ENCODE measurements at places on chromosomes 5 and 9.

DNA sequence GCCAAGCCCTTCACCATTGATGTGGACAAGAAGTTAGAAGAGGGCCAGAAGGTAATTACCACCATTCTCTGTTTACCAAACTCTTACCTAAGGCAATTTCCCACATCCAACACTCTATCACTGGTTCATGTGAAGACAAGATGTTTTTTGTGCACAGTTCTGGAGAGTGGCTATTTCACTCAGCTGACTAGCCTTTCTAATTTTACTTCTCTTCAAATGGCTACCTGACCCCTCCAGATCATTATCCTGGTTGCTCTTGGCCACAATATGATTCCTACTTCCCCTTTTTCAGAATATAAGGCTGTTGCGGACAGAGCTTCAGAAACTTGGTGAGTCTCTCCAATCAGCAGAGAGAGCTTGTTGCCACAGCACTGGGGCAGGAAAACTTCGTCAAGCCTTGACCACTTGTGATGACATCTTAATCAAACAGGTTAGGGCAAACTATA, 7.1 kb downstream of the KIF20A start:
- DNase-seq: no peak

- peak; percentile 59 for DNase-seq
Measured at GRCh38 chr9:113712053-113712452, 164.1 kb upstream of the ZNF618 start.

DNA sequence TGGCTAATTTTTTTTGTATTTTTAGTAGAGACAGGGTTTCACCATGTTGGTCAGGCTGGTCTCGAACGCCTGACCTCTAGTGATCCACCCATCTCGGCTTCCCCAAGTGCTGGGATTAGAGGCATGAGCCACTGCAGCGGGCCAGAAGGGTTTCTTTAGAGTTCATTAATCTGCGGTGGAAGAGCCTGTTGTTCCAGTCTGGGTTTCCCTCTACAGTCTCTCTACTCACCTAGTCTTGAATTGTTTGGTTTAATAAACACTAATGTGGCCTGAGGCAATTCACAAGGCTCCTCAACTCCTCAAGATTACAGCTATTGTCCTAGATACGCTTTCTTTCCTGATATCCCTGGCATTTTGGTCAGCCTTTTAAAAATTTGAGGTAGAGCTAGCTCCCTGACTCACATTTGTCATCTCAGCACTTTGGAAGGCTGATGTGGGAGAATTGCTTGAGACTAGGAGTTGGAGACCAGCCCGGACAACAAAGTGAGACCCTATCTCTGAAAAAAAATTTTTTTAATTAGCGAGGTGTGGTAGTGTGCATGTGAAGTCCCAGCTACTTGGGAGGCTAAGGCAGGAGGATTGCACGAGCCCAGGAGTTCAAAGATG, 4.6 kb upstream of the SAR1B start:
- DNase-seq: no peak

DNA sequence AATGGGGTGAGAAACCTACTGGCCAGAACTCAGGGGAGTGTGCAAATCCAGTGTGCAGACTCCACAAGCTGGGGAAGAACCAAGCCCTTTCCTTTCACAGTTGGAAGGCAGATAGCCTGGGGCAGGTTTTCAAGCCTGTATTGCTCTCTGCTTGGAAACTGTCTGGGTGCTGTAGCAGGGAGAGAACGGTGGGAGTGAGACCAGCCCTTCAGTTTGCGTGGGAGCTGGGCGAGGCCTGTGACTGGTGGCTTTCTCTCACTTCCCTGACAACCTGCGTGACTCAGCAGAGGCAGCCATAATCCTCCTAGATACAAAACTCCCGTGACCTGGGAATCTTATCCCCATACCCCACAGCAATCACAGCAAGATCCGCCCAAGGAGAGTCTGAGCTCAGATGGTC, 44.9 kb upstream of the SNCAIP start:
- no peak for DNase-seq

GRCh38 chr5:42495914-42496313, 72.7 kb downstream of the GHR start:
- DNase-seq: no peak

- DNase-seq: peak; percentile 38
Measured at GRCh38 chr5:173016598-173017046, 33.1 kb downstream of the ATP6V0E1 start.

- DNase-seq: no peak
Measured at GRCh38 chr5:17061973-17062470, 125.9 kb upstream of the MYO10 start.

- DNase-seq: peak; percentile 36
Measured at GRCh38 chr5:151123897-151124751, 33.5 kb downstream of the ANXA6 start.

- DNase-seq: peak; percentile 90
Measured at GRCh38 chr5:140246378-140247122, 56.4 kb downstream of the PFDN1 start.

DNA sequence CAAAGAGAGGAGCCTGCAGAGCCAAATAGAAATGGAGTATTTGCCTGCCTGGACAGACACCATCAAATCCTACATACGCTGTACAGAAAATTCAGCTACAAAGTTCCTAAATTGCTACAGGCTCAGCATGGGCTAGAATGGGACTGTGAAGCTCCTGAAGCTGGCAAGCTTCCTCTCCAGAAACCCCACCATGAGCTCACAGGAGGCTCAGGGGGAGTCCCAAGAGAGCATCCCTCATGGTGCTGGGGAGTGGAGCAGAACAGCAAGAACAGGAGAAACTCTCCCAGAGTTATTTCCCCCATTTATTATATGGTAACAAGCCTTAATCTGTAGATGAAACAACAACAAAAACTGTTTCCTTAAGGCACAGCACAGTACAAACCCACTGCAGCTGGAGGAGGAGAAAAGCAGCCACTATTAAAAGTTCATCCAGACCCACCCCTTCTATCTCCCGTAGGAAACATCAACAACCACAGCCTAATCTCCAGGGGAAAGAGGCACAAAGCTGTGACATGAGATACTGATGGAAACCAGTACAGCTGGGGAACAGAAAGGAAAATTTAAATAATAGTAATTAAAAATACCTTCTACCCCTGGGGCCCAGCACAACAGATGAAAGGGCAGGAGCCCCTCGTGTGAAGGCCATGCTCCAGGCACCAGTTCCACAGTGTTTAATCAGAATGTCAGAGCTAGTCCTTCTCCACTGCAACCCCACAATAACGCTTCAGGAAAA, 548.5 kb downstream of the MTRR start:
- no peak for DNase-seq

DNA sequence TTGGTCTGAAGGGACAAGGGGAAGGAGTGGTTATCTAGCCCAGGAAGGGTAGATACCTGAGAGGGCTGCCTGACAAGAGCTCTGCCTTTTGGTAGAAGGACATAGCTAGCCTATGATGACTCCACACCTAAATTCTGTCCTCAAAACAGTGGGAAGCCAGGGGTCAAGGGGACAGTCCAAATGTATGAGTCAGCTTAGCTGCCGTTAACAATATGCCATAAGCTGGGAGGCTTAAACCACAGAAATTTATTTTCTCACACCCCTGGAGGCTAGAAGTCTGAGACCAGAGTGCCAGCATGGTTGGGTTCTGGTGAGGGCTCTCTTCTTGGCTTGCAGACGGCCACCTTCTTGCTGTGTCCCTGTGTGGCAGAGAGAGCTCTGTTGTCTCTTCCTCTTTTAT, 306.4 kb downstream of the NTRK2 start:
- DNase-seq: peak; percentile 46

- no peak for DNase-seq
Measured at GRCh38 chr9:119861842-119862241, 492.6 kb upstream of the BRINP1 start.

DNA sequence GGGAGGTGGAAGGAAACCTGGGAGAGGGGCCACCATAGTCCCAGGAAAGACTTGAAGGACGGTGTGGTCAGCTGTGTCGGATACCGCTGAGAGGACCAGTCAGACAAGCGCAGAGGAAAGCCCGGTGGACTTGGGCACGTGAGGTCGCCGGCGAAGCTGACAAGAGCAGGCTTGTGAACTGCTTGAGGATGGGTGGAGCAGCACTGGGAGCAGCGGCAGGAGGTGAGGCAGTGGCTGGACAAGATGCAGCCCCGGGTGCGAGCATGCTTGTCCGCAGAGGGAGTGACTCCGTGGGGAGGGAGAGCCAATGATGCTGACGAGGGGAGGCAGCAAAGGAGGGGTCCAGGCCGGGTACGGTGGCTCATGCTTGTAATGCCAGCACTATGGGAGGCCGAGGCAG, 18.3 kb upstream of the CD74 start:
- no peak for DNase-seq

GRCh38 chr5:176178789-176179188, 59.4 kb upstream of the SIMC1 start:
- DNase-seq: no peak

GRCh38 chr5:151406322-151406947, 41.0 kb upstream of the SLC36A1 start:
- DNase-seq: peak; percentile 5

DNA sequence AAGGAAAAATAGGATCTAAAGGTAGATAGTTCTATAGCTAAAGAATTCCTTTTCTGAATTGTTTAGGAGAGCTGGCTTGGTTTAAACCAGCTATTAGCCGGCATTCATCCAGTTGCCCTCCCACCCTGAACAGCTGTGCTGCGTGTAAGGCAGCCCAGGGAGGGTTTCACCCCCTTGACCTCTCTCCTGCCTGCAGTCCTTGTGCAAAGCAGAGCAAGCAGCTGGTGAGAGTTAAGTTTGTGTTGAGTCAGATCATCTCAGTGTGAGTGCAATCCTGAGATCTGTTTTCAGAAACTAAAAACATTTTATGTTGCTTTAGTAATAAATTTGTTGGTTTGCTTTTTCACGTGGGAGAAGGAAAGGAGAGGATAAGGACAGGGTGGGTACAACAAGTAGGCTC, 13.0 kb downstream of the SLC25A25 start:
- peak; percentile 88 for DNase-seq

DNA sequence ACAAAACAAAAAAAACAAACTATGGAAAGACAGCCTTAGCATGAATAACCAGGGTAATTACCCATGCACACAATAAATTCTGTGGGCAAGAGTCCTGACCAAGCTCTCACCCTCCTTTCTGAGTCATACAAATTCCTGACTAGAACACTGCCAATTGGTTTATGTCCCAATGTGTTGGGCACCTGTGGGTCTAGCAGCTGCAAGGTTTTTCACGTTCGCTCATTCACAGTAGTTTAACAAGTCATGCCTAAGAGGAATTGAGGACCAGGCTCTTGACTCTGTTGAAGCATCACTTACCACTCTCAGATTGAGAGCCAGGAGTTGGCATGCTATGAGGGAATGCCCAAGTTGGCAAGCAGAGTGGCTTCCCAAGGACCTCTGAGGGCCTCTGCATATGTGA, 205.5 kb upstream of the SLC24A2 start:
- DNase-seq: peak; percentile 48

- no peak for DNase-seq
Measured at GRCh38 chr9:14165376-14166035, 148.4 kb downstream of the NFIB start.

GRCh38 chr9:137672907-137673791, 54.3 kb downstream of the EHMT1 start:
- peak; percentile 59 for DNase-seq

GRCh38 chr5:1445313-1445688, at the start of gene SLC6A3:
Gene SLC6A3 (minus strand): TSS chr5:1445440. CDS start chr5:1443197, 2,243 bp downstream.
- DNase-seq: no peak

DNA sequence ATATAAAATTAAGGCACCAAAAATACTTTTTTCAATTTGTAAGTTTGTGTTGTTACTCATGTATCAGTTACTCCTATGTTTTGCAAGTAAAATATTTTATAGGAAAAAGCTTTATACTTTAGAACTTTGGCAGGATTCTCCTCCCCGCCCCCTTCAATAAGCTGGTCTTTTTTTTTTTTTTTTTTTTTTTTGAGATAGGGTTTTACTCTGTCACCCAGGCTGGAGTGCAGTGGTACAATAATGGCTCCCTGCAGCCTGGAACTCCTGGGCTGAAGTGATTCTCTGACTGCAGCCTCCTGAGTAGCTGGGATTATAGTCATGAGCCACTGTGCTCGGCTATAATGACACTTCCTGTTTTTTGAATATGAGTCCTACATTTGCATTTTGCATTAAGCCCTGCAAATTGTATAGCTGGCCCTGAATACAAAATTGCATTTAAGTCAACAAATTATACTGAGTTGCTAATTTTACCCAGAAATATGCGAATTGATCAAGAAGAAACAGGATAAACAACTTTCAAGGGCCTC, 192.9 kb downstream of the PIK3R1 start:
- no peak for DNase-seq

DNA sequence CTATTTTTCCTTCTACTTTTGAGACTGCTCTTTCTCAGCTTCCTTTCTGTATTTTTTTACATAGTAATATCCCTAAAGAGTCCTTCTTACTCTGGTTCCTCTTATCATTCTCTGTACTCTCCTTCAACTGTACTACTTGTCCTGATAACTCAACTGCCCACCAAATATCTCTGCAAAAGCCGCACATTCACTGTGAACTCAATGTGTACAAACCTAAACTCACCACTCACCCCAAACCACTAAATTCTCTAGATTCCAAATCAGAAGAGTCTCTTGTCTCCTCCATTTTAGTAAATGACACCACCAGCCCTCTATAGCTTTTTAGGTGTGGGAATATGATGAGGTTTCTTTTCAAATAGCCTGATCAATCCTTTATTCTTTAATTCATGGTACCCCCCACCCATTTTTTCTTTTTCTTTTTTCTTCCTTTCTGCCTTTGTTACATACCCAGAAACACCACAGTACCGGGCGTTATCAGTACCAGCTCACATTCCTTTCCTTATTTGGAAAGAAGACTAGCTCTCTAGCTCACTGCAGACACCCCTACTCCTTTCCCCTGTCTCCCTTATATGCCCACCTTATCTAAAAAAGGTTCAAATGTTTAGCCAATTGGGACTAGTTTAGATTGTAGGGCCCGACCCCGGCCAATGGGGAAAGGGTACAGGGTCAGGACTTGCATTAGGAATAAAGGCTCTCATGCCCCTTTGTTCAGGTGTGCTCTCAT, 63.1 kb upstream of the RANBP6 start:
- DNase-seq: no peak

GRCh38 chr9:21761309-21761901, 41.0 kb upstream of the MTAP start:
- no peak for DNase-seq

DNA sequence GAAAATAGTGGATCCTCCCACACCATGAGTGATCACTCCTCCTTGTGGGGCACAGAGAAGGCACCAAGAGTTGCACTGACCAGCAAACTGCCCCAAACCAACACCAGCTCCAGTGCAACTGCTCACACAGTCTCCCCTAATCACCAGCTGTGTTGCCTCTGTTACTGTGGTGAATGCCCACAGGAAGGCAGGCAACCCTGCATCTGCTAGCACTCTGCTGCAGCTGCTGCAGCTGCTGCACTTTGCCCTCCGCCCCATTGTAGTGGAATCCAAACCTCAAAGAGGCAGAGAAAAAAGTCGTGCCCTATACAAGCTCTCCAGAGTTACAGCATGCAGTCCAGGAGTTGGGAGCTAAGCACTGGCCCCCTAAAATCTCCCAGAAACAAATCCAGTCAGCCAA, 339.6 kb downstream of the TRIM36 start:
- no peak for DNase-seq

DNA sequence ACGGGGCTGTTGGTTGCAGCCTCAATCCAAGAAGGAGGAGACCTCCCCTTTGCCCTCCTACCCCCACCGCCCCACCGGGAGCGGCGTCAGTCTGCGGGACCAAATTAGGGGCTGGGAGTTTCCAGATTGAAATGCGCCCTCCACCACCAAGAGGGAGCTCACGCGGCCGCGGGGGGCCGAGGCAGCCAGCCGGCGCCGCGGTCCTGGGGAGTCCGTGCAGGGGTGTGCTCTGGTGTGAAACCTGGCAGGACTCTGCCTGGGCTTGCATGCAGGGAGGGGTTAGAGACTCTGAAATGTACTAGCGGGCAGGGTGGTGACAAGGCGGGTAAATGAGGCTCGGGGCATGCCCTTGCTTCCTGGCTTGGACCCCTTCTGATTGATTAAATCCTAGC, 989 bp upstream of the FBN2 start:
- peak; percentile 49 for DNase-seq

- no peak for DNase-seq
Measured at GRCh38 chr5:99243111-99243510, 314.3 kb upstream of the CHD1 start.

All from EL (cell line).